ENCODE measurements at places on chromosomes 3 and 15. TPM values are rescaled to one million over a fixed set of nuclear protein-coding genes. Genes with fewer than 3 reads are reported as not detected.

OR5K2 gene
- total RNA-seq = not detected

CHRFAM7A gene
- total RNA-seq = not detected

ERC2 gene
- 1.3 TPM for total RNA-seq

LTK gene
- total RNA-seq = 0.24 TPM

LEKR1 gene
- 5.1 TPM for total RNA-seq

DNA sequence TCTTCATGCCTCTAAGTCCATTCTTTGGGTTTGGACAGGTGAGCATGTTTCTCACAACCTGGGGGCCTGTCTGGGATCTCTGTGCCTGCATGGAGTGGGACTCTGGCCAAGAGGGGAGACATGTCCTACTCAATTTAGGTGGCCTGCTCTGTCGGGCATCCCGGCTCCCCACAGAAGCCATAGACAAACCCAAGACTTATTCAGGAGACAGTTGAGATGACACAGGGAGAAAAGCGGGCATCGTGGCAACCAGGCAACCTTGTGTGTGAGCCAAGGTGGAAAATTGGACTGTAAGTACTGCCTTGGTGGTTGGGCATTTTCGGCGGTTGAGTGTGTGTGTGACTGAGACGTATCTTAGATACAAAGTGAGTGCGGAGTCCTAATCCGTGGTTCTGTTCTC is 40.5 kb downstream of the PPCDC start:
- peaks cover 19% of the 10 kb centered on the region for H3K36me3 ChIP-seq
- H3K27me3 ChIP-seq = no peaks in the 10 kb centered on the region
- H3K4me3 ChIP-seq = no peak overlapping the region
- H3K27ac ChIP-seq = peak overlapping the region; percentile 72
- H3K4me1 ChIP-seq = peaks cover 65% of the 10 kb centered on the region

GRCh38 chr3:36743826-36744225 is 20.5 kb downstream of the DCLK3 start:
- no peaks in the 10 kb centered on the region for H3K36me3 ChIP-seq
- H3K4me3 ChIP-seq = no peak overlapping the region
- no peak for DNase-seq
- H3K27ac ChIP-seq = no peak overlapping the region
- peaks cover 64% of the 10 kb centered on the region for H3K27me3 ChIP-seq

- no peaks in the 10 kb centered on the region for H3K4me1 ChIP-seq
- no peak overlapping the region for H3K27ac ChIP-seq
- no peak overlapping the region for H3K4me3 ChIP-seq
- no peak for DNase-seq
- no peaks in the 10 kb centered on the region for H3K36me3 ChIP-seq
These were observed 846.9 kb downstream of the NSUN3 start for GRCh38 chr3:94909726-94910125.

- peaks cover 36% of the 10 kb centered on the region for H3K27me3 ChIP-seq
- no peak overlapping the region for H3K27ac ChIP-seq
- no peaks in the 10 kb centered on the region for H3K4me1 ChIP-seq
- H3K36me3 ChIP-seq = no peaks in the 10 kb centered on the region
These were observed 55.8 kb downstream of the TRIM71 start for GRCh38 chr3:32873531-32874130.

GRCh38 chr3:152444029-152444641 is 175.4 kb downstream of the MBNL1 start:
- no peak overlapping the region for H3K4me3 ChIP-seq
- no peak for DNase-seq
- peaks cover 11% of the 10 kb centered on the region for H3K36me3 ChIP-seq
- H3K27me3 ChIP-seq = no peaks in the 10 kb centered on the region
- peaks cover 22% of the 10 kb centered on the region for H3K4me1 ChIP-seq
- H3K27ac ChIP-seq = no peak overlapping the region

GRCh38 chr15:60590935-60591495 is 112.1 kb upstream of the ICE2 start:
- DNase-seq = peak; percentile 49
- peaks cover 6% of the 10 kb centered on the region for H3K4me1 ChIP-seq
- H3K4me3 ChIP-seq = peak overlapping the region; percentile 82
- peaks cover 23% of the 10 kb centered on the region for H3K36me3 ChIP-seq
- no peak overlapping the region for H3K27ac ChIP-seq

DNA sequence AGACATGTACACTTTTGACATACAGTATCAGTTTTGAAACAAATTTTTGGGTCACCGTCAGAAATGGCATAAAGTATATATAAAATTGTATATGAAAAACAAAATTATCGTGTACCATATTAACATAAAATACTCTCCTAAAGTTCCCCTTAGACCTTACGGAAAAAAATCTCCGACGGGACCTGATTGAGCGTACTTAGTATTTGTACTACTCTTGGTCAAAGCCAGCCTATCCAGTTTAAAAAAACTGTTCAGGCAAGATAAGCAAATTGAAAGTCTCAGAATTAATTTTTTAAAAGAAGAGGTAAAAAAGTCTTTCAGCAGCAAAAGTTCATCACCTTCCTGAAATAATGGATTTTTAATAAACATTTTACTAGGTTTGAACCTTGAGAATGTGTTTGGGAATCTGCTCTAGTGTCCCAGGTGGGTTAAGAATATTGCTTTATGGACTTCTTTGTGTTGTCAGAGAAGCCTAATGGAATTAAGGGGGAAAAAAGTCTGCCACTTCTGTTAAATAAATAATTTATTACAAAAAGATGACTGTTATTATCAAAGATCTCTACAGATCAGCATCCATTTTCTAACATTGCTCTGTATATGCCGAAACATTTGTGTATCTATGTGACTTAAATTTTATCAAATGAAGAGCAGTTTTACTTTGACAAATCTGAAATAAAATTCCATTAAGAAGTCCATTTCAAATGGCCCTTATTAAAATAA is 48.6 kb downstream of the ZBTB20 start:
- no peak overlapping the region for H3K27ac ChIP-seq
- H3K36me3 ChIP-seq = no peaks in the 10 kb centered on the region
- no peaks in the 10 kb centered on the region for H3K27me3 ChIP-seq
- H3K4me3 ChIP-seq = no peak overlapping the region
- H3K4me1 ChIP-seq = peaks cover 16% of the 10 kb centered on the region

GRCh38 chr15:50116477-50116876 is 2.6 kb downstream of the ATP8B4 start:
- H3K4me1 ChIP-seq = peaks cover 7% of the 10 kb centered on the region
- H3K27me3 ChIP-seq = peaks cover 36% of the 10 kb centered on the region
- peaks cover 4% of the 10 kb centered on the region for H3K36me3 ChIP-seq
- peak; percentile 28 for DNase-seq

DNA sequence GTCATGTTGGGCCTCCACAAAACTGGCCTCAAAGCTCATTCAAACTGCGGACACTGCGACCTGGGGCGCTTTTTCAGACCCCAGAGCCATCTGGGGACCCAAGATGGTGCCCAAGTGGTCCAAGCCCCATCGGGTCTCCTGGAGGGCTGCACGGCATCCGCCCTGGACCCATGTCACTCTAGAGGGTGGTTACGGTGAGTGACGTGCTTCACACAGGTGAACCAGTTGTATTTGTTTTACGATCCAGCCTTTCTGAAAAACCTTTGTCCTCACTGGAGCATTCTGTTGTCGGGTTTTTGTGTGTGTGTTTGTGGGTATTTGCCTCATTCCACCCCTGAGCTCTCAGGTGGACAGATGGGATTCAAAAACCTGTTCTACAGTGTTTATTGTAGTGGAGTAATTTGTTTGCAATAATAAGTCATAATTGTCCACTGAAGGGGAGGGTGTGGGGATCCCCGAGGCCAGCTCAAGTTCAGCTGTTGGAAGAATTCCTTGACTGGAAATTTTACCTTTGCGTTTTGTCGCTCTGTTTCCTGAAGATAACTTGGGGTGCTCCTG is 1.9 kb downstream of the SLC51A start:
- H3K36me3 ChIP-seq = no peaks in the 10 kb centered on the region
- H3K27ac ChIP-seq = no peak overlapping the region
- no peak for DNase-seq
- H3K27me3 ChIP-seq = peaks cover 58% of the 10 kb centered on the region
- no peak overlapping the region for H3K4me3 ChIP-seq

- H3K27me3 ChIP-seq = no peaks in the 10 kb centered on the region
- H3K4me1 ChIP-seq = peaks cover 9% of the 10 kb centered on the region
- DNase-seq = no peak
- H3K27ac ChIP-seq = no peak overlapping the region
These were observed 230.6 kb upstream of the PEX5L start for GRCh38 chr3:180267202-180267843.

All from Calu3 (cell line).